ENCODE measurements at places on chromosomes 2 and 18.

- no peak for DNase-seq
Measured at GRCh38 chr18:46917803-46918600, 600 bp downstream of the KATNAL2 start.

DNA sequence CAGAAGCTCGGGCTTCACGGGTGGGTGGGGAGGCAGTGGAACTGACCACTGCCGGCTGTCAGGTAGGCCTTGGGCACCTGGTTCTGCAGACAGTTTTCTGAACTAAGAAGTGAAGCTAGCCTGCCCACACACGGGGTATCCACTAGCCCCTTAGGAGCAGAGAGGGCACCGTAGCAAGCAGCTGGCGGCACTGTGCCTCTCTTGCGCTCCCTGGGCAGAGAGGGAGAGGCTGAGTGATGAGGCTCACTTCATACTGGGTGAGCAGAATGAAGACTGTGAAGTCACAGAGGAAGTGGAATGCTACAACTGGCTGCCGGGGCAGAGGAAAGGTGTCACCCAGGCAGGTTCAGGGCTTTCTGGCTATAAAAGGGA, 753 bp downstream of the ITPRIPL1 start:
- DNase-seq, result peak; percentile 26

GRCh38 chr2:203671876-203672275, 34.6 kb upstream of the CD28 start:
- no peak for DNase-seq

DNA sequence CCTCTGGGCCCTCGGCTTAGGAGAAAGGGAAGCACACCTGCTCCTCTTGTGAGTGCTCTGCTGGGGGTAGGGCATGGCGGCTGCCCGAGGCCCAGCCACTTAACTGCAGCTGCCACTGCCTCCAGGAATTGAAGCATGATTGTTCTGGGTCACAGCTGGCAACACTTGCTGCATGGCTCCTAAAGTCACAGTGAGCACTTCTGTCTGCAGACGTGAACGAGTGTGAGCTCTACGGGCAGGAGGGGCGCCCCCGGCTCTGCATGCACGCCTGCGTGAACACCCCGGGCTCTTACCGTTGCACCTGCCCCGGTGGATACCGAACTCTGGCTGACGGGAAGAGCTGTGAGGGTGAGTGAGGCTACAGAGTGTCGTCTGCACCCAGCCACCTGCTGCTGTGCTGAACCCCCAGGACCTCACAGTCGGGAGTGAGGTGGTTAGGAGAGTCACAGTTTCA, 44.4 kb downstream of the FBLN7 start:
- DNase-seq, result peak; percentile 26

GRCh38 chr2:131034122-131035051, 58.9 kb downstream of the FAM168B start:
- DNase-seq, result no peak

DNA sequence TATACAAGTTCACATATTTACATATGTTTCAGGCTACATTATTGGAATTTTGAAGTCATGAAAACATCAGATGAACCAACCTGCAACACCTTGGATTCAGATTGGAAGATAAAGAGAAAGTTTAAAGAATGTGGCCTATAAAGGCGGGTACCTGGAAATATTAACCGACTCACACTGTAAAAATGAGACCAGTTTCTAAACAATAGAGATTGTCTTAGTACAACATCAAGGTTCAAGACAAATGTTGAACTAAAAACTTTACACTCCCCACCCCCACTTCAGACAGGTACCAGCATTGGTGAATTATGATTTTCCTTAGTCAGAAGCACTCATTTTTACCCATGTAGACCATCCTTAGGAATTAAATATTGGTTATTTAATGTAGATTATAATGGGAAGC, 186.4 kb upstream of the EPC2 start:
- DNase-seq, result no peak

Measured in activated T-cell treated with anti-CD3 and anti-CD28 coated beads for 24 hours (primary cell).